ENCODE measurements at places on chromosomes 4 and X.

GRCh38 chr4:121221608-121222007 lies 57.5 kb upstream of the TNIP3 start:
- DNase-seq, result no peak

- no peak for DNase-seq
These were observed 762.0 kb downstream of the CCSER1 start for GRCh38 chr4:90889171-90889570.

- DNase-seq, result no peak
These were observed 18.4 kb upstream of the SLC6A14 start for GRCh38 chrX:116417968-116418367.

DNA sequence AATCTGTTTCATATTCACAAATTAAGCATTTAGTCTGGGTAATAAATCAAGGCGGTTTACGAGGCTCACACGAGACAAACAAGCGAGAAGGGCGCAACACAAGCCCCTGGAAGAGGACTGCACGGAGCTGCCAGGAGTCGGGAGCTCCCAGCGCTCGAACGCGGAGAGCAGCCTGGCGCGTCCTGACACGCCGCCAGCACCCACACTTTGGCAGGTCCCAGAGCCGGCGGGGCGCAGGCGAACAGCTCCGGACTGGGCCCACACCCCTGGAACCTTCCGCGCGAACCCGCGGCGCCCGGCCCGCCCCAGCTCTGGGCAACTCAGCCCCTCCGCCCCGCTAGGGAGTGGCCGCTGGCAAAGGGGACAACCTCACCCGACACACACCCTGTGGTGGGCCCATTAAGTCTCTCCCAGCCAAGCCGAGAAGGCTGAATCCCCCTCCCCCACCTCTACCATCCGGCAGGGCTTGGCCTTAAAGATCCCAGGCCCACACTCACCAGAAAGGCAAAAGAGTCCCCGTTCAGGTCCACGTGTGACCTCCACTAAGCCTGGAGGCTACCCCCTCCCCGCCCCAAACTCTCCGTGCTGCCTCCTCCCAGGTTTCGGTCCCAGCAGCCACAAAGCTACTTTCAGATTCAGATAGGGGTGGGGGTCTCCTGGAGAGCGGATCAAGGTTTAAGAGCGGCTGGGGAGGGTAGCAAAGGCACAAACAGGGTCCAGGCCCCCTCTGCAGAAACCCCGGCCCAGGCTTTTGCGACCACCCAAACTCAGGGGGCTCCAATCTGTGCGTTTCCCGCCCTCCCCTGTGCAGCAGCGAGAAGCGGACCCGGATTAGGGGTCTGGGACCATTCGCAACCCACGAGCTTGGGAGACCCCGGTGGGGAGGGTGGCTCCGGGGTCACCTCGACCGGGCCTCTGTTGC lies 47.5 kb upstream of the BCOR start:
- DNase-seq, result no peak

DNA sequence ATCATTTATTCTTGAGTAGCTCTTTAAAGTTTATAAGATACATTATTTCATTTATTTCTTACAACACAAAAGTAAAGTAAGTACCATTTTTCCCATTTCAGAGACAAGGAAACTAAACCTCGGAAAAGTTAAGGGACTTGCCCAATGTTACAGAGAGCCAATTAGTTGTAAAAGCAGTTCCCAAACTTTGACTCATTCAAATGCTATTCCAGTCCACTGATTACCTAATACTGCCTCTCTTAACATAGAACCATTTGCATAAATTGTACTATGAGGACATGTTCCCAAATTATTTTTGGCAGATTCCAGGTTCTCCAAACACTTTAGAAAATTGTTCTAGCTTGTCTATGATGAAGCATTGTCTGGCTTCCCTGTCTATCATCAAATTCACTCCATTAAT lies 45.6 kb upstream of the GRIA3 start:
- no peak for DNase-seq

GRCh38 chr4:2482192-2482591 lies 13.3 kb downstream of the RNF4 start:
- no peak for DNase-seq

DNA sequence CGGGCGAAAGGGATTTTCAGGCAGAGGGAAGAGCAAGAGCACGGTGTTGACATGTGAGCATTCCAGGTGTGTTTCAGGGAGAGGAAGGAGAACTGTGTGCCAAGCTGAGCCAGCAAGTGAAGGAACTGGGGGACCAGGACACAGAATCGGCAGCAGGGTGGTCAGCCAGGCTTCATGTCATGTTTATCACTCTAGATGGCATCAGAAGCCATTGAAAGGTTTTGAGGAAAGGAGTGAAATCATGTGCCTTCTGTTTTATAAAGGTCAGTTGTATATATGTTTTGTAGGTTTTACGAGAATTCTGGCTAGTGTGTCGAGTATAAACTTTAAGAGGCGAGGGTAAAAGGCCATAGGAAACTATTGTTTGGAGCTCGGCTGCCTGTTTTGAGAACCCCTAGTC lies 682.3 kb downstream of the TRIML1 start:
- no peak for DNase-seq

GRCh38 chr4:116180157-116180601 lies 905.2 kb downstream of the TRAM1L1 start:
- DNase-seq, result no peak

GRCh38 chrX:45347877-45348276 lies 147.2 kb upstream of the DIPK2B start:
- DNase-seq, result no peak

DNA sequence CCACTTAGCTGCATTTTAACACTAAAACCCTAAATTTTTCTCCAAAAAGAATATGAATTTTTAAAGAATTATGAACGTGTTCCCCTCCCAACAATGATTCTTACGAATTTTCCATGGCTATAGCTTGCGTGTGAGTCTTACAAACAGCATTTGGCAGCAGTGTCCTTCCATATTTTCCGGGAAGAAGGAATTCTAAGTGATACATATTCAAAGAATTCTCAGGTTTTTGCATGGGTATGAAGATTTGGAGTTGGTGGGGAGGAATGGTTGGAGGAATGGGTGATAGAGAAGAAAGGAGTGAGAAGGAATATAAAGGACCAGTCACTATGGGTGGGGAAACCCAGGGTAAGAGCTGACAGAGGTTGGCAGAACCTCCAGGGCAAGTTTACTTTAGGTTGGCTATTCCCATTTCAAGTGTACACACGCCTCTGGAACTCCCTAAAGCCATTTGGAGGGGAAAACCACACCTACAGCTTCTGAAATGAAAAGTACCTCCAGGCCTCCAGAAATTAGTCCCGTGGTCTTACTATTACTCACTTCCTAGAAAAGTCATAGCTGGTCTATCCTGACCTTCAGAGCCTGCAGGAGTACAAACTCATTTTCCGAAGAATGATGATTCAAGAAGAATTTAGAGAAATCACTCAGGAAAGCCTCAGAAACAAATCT lies 420.8 kb upstream of the DIPK2B start:
- no peak for DNase-seq

GRCh38 chrX:44817029-44817428 lies 26.8 kb upstream of the DUSP21 start:
- DNase-seq, result no peak

DNA sequence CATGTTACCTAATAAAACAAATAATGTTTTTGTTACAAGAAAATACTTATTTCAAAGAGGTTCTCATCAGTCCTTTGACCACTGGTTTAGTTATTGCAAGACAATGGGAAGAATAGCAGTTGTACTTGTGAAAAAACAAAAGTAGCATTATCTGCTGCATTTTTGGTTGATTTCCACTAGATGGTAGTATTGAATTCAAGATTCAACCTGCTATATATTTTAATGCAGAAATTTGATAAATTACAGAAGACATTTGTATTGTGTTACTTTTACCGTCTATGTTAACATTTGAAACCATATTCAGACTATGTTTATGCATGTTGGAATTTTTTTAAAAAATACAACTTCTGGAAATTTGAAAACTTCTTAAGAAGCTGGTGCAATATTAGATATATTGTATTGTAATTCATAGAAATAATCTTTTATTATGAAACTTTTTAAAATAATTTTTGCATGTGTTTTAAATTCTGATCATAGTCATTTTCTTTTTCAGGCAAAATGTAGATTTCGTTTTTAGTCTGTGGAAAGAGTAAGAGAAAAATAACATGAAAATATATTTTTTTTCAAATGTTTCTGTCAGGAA lies 56.4 kb downstream of the SPCS3 start:
- DNase-seq, result no peak

DNA sequence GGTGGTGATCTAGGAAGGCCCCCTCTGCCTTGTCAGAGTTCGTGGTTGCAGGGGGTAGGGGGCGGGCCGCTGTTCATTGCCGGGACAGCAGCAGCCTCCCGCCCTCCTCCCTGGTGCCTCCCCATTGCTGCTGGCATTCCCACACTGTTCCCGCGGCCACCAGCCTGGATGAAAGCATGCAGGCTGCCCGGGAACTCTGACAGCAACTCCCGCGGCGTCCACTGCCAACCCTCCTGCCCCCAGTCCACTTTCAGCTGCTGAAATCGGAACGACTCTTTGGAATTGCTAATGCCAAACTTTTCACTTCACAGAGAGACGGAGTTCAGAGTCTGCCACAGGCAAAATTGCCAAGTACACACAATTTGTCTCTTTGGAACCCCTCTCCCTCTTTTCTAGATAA lies 121.9 kb downstream of the BEND2 start:
- DNase-seq, result no peak

DNA sequence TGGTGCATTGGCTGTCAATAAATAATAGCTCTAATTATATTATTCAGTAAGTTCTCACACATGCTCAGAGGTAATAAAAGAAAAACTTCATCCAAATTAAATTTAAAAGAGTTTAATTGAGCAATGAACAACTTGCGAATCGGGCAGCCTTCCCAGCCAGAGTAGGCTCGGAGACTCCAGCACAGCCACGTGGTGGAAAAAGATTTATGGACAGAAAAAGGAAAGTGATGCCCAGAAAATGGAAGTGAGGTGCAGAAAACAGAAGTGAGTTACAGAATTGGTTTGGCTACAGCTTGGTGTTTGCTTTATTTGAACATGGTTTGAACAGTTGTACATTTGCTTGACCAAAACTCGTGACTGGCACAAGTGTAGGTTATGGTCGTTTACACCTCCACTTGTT lies 13.6 kb upstream of the BOD1L1 start:
- DNase-seq, result no peak

GRCh38 chrX:17913801-17914200 lies 52.7 kb upstream of the RAI2 start:
- DNase-seq, result no peak

DNA sequence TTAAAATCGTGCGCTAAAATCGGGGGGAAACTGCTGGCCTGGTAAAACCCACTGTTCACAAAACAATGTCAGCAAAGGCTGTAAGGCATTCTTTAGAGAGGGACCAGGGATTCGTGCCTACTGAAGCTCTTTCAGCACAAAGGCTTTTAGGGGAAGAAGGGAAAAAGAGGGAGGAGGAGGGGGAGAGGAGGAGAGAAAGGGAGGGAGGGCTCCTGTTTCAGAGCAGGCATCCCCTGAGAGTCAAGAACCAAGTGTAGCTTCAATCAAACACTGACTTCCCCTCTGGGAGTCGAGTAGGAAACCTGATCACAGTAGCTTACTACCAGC lies 9.5 kb downstream of the BCOR start:
- DNase-seq, result no peak

- DNase-seq, result no peak
These were observed 595 bp upstream of the PYURF start for GRCh38 chr4:88524171-88524570.

DNA sequence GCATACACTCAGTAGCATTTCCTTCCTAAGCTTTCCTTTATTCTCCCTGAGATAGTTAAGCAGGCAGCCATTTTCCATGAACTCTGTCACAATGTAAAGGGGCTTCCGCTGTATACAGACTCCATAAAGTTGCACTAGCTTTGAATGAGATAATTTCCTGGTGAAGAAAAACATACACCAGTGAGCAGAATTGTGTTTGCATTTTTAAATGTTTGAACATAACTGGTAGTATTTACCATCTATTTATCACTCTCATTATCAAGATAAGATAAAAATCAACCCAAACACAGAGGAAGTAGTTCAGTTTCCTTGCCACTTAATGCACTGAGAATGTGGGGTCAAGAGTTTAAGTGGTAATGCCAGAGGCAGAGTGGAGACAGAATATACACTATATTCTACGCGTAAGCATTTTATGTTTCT lies 54.1 kb downstream of the TXK start:
- DNase-seq, result no peak

GRCh38 chr4:44766453-44766852 lies 40.1 kb upstream of the GNPDA2 start:
- DNase-seq, result no peak

- DNase-seq, result no peak
These were observed 90.7 kb upstream of the DCLK2 start for GRCh38 chr4:149987330-149988086.

DNA sequence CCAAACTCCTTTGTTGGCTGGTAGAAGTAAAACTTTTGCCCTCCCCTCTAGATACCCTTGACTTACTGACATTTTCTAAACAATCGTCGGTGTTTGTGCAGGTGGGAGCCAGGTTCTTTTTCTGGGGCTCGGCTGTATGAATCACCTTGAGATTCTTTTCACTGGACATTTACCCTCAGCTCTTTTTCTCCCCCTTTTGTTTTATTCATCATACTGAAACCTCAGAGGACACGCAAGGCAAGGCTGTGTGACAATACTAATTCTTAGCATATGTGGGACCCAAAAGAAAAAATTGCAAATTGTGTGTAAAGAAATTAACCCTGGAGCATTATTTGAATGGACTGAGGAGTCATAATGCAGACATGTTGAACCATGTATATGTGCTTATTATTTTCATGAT lies 194.0 kb downstream of the PCDH19 start:
- DNase-seq, result no peak

DNA sequence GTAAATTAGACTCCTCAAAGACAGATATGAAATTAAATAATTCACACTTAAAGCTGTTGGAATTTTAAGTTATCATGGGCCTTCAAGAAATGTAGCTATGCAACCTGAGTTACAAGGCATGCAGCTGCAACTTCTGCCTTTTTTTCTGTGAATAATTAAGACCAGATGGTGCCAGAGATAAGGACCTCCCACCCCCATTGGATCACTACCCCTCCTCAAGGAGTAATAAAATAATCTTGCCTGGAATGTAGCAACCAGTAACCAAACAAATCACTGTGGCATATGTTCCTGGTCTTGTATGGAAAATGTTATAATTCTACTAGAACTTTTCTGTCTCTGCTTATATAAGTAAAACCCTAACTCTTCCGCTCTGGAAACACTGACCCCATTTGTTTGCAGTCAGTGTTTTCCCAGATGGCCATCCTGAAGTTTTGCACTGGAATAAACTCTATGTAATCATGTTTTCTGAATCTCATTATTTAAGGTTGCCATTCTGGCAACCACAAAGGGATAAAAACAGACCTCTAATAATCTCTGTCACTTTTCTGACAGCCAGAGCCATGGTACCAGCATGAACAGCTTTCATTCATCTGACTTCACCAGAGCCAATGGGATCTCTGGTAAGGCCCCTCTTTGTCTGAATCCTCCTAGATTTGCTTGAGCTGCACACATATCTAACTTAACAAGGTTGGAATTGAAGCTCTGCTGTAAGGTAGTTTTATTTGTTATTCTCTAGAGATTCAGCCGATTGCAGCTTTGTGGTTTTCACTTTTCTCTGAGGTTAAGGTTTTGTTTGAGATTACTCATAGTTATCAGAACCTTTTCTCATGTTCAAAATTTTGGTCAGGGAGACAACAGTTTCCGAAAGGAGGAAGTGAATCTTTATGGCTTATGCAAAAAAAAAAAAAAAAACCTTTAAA lies 274.6 kb downstream of the NAF1 start:
- no peak for DNase-seq

GRCh38 chr4:76563454-76564122 lies 128.6 kb downstream of the SHROOM3 start:
- DNase-seq, result no peak

GRCh38 chrX:72080800-72081199 lies 50.9 kb downstream of the RTL5 start:
- no peak for DNase-seq
